ENCODE measurements at places on chromosomes 16 and 17.

DNA sequence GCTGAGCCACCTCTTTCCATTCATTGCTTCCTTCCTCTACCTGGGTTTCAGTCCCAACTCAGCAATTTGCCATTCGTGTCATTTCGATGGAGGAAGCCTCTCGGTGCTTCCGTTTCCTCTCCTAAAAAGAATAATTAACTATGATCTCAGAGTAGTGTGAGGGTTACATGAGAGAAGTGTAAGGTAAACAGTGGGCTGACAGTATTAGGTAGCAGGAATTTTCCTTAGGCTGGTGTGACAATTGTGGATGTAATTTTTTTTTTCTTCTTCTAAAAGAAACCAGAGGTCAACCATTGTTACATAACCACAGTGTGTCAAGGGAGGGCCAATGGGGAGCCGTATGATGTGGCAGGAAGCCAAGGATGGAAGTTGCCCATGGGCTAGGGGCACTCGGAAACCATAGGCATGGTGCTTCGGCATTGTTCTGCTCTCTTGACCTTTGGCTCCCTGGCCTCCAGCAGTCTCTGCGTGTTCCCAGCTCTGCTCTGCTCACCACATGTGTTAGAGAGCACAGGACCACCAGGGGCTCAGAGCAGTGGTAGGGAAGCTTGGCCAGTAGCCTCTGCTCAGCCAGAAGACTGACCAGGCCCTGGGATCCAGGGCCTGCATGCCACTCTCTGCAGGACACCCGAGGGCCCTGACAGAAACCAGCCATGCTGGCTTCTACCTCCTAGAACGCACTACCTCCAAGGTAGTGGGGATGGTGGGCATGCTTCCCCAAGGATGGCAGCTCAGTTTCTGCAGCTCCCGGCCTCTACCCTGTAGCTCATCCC, 2.0 kb upstream of the TOP2A start:
- no peak for DNase-seq

GRCh38 chr17:30378241-30378824, 394 bp upstream of the CPD start:
- peak; percentile 32 for DNase-seq

- no peak for DNase-seq
Measured at GRCh38 chr16:89096768-89097391, 3.2 kb downstream of the ACSF3 start.

DNA sequence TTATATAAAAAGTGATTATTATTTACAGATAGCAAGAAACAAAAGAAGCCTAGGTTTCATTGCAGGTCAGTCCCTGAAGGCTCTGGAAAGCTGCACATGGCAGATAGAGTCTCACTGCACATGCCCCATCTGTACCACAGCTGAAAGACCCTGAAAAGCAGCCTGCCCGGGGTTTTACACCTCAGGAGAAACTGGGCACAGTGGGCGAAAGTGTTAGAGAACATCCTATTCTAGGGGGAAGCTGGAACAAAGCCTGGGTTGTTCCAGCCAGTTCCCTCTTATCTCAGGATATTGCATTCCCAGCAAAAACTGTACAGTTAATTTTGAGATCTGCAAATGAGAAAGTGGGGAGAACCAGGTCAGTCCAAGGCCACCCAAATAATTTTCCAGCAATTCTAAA, 419.7 kb downstream of the CNTNAP4 start:
- no peak for DNase-seq

- DNase-seq: peak; percentile 21
Measured at GRCh38 chr16:55500530-55501011, 8.3 kb upstream of the LPCAT2 start.

DNA sequence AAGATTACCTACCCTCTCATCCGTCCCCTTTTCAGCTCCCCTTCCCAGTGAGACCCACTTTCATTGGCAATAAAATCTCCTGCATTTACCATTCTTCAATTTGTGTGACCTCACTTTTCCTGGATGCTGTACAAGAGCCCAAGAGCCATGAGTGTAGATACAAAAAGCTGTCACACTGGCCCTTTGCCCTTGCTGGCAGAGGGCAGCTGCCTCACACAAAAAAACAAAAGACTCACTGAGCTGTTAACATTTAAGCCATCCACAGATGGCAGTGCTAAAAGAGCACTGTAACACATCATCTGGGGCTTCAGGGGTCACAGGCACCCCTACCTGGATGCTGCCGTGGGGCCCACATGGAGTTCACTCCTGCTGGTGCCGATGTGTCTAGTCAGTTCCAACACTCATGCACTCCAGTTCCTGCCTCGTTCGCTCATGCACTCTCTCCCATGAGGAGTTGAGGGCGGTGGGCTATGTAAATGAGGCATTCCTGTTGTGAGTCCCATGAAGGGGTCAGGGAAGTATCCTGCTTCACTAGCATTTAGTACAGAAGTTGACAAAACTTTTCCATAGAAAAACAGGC, 123.1 kb downstream of the CA10 start:
- no peak for DNase-seq

- no peak for DNase-seq
Measured at GRCh38 chr16:2170080-2170479, 14.5 kb downstream of the TRAF7 start.

DNA sequence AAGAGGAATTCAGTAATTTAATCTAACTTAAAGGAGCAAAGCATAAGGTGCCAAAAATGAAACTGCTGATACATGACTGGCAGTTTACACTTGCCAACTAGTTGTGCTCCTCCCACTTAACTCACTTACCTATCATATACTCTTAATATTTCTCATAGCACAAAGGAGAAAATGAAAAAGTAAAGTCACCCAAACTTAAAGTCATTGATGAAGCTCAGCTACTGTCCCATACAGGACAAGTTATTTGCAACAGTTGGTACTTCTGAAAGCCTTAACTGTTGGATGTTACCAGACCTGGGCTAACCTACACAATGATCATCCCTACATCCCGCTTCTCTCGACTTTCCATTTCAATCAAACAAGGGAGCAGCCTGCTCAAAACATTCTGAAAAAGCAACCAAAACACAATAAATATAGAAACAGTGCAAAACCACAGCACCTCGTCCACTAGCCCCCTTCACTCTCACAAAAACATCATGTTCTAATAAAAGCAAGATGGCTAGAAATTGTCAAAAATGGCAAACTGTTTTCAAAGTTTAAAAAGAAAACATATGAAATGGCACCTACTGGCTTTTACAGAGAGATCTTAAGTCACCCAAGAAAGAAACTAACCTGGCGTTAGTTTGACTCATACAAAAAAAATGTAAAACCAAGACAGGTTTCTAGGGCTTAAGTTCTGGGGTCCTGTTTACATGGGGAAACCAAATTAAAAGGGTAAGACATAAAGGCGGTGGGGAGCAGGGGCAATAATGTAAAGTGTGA, 868 bp downstream of the MED13 start:
- DNase-seq: no peak

GRCh38 chr17:39151150-39151942, at the start of gene PLXDC1:
PLXDC1 (minus strand) TSS chr17:39151637; CDS start chr17:39151437, 200 bp downstream.
- DNase-seq: no peak

- no peak for DNase-seq
Measured at GRCh38 chr16:49542946-49543630, 169.5 kb downstream of the C16orf78 start.

DNA sequence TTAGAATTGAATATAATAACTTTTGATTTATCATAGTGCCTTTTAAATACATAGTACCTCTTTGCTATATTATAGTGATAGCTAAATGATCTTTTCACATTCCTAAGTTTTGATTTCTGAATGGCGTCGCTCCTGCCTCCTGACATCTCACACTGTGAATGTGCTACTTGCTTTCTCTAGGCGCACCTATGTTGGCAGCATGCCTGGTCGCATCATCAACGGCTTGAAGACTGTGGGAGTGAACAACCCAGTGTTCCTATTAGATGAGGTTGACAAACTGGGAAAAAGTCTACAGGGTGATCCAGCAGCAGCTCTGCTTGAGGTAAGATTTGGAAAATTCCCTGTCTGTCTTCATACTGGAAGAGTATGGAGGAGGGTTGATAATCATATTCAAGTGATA, 29.8 kb upstream of the ABCC11 start:
- DNase-seq: no peak

- no peak for DNase-seq
Measured at GRCh38 chr16:73069581-73070262, 21.8 kb upstream of the ZFHX3 start.

DNA sequence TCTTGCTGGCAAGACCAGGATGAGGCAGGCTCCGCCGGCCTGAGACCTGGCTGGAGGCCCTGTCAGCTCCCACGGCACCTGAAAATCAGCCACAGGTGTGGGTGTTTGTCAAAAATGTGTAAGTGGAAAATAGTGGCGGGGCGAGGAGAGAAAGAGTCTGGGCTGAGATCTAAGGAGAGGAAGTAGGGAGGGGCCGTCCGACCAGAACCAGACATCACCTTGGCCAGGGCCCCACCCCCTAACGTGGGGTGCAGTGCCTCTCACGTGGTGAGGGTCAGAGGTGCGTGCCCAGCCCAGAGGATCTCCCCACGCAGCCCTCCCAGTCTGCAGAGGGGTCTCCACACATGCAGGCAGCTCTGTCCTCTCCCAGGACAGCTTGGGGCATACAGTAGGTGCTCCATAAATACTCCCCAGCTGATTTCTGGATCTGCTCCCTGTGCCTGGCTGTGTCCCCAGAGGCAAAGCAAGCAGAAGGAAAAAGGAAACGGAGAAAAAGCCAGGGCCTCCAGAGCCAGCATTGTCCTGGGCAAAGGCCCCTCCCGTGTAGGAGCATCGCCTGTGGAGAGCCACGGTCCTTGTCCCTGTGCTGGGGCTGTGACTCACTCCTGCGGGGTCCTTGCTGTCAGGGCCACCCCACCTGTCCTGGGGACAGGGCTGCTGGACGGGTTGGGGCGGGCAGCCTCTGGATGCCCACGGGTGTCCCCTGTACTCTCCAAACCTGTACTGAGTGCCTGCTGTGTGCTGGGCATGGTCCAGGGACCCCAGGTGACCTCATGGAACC, 16.7 kb downstream of the ZFPM1 start:
- no peak for DNase-seq

DNA sequence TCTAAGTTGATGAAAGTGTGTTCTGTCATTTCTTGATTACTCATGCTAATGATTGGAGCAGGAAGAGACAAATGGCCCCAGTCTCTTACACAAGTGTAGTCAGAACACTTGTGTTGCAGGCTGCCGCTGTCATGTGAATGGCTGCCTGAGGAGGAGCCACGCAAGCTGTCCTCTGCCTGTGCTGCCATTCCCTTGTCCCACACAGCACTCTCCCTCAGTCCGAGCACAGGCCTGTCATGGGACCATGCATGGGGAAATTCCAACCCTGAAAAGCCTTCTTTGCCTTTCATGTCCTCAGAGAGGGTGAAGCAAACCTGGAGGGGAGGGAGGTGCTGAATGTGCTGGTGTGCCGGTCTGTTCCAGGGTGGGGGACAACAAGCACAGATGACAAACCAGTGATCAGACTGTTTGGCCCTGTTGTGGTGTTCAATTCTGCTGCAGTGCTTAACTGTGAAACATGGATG, 109.4 kb downstream of the MRTFB start:
- DNase-seq: no peak

All from trophoblast cell (in vitro differentiated cells and primary cell).